ENCODE measurements at places on chromosomes 13 and 19.
A peak's percentile ranks its signal among the peaks of the same experiment; 100 is the strongest.

GRCh38 chr19:7989071-7989575 is 16.3 kb downstream of the ELAVL1 start:
- no peak for DNase-seq

DNA sequence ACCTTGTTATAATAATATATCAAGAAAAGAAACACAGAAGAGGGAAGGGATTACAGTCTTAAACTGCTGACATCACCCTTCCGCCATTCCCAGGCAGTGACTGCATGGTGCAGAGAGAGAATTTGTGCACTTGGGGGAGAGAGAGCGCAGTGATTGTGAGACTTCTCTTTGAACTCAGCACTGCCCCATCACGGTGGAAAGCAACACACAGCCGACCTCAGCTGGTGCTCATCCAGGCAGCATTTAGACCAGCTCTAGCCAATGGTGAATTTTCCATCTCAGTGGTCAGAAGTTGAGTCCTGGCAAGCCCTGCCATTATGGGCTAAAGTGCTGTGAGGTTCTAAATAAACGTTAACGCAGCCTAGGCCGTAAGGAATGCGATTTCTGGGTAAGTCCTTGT is 1681.5 kb downstream of the EFNB2 start:
- no peak for DNase-seq

GRCh38 chr13:27797228-27797624 is 4.9 kb downstream of the GSX1 start:
- no peak for DNase-seq

GRCh38 chr13:24938966-24939365 is 157.0 kb upstream of the PABPC3 start:
- no peak for DNase-seq

DNA sequence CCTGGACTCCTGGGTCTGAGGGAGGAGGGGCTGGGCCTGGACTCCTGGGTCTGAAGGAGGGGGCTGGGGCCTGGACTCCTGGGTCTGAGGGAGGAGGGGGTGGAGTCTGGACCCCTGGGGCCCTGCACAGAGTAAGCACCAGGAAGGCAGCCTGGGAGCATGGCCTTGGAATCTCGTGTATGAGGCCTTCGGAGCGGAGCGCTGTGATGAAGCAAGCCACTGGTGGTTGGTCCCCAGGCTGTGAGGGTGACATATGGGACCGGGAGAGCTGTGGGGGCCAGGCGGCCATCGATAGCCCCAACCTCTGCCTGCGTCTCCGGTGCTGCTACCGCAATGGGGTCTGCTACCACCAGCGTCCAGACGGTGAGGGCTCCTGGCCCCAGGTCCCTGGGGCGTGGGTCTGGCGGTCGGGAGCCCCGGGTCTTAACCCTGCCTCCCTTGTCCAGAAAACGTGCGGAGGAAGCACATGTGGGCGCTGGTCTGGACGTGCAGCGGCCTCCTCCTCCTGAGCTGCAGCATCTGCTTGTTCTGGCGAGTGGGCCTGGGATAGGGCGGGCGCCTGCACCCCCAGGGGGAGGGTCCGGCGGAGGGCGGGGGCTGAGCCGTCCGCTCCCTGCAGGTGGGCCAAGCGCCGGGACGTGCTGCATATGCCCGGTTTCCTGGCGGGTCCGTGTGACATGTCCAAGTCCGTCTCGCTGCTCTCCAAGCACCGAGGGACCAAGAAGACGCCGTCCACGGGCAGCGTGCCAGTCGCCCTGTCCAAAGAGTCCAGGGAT is 918 bp downstream of the TMEM190 start:
- no peak for DNase-seq

GRCh38 chr19:40390084-40390742 is at the start of gene HIPK4:
TSS of gene HIPK4 (minus strand) at chr19:40390181. CDS start at chr19:40389902, 279 bp downstream.
- DNase-seq, result no peak

DNA sequence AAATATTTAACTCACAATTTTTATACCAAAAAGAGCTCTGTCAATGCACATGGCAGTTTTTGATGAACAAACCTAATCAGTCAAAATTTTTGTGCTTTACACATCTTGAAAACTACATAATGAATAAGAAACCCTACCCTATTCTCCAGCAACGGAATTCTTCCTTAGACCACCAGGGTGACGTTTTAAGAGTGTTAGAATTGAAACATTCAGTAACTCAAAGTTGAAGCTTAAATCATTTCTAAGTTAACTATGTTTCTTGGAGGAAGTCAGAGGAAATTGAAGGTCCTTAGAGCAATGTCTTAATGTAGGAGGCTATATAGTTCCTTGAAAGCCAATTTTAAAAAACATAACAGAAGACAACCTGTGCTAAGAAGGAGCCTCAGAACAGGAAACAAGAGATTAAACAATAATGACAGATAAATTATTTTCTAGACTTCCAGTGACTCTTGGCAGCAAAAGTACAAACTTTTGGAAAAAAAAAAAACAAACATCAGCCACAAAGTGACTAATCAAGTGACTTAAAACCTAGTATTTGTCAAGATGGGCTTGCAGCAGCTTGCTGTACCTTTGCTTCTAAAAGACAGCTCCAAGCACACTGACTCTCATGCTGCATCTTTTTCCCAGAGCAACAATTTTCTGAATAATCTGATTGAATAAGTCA is 6.2 kb downstream of the SPRY2 start:
- no peak for DNase-seq

DNA sequence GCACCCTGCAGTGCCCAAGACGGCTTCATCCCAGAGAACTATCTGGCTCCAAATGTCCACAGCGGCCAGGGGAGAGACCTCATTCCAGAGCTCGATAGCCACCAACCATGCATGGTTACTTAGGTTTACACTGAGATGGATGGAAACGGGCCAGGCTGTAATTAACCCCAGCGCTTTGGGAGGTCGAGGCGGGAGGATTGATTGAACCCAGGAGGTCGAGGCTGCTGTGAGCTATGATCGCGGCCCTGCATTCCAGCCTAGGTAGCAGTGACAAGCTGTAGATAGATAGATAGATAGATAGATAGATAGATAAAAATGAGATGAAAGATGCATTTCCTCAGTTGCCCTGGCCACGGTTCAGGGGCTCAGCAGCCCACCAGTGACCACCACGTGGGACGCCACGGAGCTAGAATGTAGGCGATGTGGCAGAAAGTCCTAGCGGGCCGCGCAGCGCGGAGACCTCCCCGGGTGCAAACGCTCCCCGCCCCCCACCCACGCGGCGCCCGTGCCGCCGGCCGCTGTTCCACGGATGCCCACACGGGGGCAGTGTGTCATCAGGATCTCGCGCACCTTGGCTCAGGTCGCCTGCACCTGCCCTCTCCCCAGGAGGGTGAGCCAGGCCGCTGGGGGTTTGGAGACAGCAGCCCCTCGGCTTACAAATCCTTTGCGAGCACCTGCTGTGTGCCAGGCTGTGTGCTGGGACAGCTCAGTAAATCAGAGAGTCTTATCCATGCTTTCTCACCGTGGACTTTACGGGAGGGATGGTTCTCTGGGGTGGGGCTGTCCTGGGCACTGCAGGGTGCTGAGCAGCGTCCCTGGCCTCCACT is 13.5 kb upstream of the TLE5 start:
- peak; percentile 72 for DNase-seq

- no peak for DNase-seq
Observed at GRCh38 chr13:109154146-109154545, 524.7 kb downstream of the MYO16 start.

DNA sequence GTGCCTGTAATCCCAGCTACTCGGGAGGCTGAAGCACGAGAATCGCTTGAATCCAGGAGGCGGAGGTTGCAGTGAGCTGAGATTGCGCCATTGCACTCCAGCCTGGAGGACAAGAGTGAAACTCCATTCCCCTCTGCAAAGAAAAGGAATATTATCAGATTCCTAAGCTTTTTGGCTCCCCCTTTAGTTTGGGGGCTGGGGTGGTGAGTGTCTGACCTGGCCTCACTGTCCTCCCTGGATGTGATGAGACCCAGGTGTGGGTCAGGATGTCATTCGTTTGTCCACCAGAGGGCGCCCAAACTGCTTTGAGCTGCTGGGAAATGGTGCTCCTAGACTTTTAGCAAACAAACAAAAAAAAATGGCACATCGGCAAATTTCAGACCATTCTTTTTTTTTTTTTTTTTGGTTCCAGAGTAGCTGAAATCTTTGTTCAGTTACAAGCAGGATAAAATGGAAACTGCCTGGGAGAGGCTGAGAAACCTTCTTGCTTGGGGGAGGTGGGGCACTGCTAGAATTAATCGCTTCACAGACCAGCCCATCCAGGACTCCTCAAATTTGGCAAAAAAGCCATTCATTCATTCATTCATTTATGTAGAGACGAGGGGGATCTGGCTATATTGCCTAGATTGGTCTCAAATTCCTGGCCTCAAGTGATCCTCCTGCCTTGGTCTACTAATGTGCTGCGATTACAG is 29.4 kb downstream of the SPC24 start:
- DNase-seq, result peak; percentile 71

DNA sequence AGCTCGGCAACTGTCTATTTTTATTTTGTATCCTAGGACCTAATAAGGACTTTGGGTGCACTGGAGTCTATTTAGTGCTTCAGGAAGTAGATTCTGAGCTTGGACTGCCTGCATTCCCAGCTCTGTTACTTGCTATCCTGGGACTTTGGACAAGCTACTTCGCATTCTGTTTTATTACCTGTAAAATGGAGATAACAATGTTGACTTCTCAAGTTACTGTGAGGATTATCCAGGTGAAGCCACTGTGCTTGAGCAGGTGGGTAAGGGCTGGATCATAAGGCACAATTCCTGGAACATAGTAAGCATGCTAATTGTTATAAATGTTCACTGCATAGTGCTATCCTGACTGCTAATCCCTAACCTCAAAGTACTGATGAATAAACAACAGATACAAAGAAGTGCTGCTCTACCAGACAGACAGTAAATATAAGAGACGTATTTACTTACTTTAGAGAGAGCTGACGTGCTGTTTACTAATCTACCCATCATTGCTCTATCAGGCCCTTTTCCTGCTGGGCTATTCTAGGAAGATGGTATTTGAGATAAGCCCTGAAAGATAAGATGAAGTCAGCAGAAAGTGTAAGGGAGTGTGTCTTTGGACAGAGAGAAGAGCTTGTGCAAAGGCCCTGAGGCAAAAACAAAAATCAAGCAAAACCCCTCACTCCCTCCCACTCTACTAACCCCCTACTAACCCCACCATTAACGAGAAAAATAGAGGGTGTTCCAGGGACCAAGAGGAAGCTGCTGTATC is 50.8 kb upstream of the FLT1 start:
- DNase-seq, result no peak

GRCh38 chr13:58313219-58313618 is 681.7 kb downstream of the PCDH17 start:
- DNase-seq, result no peak

DNA sequence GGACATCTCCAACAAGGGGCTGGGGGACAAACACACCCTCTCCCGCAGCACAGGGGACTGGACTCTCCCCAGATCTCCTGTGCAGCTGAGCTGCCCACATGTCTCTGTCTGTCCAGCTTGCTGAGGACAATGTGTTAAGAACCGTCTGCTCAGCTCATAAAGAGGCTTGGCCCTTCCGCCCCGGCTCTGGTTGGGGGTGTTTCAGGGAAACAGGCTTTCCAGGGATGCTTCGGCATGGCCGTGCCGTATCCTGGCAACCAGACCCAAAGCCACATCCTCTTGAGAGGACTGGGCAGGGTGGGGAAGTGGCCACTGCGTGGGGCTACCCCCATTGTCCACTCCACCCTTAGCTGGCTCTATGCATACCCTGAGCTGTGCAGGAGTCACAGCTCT is 41.1 kb upstream of the CHST8 start:
- DNase-seq, result no peak

GRCh38 chr13:73608157-73608516 is 526.1 kb downstream of the KLF12 start:
- DNase-seq, result no peak

GRCh38 chr13:66659701-66660467 is 570.3 kb downstream of the PCDH9 start:
- DNase-seq, result no peak

GRCh38 chr19:2997720-2998119 is 20.4 kb downstream of the TLE6 start:
- no peak for DNase-seq

GRCh38 chr19:20321139-20321763 is 154.2 kb downstream of the ZNF486 start:
- DNase-seq, result no peak

DNA sequence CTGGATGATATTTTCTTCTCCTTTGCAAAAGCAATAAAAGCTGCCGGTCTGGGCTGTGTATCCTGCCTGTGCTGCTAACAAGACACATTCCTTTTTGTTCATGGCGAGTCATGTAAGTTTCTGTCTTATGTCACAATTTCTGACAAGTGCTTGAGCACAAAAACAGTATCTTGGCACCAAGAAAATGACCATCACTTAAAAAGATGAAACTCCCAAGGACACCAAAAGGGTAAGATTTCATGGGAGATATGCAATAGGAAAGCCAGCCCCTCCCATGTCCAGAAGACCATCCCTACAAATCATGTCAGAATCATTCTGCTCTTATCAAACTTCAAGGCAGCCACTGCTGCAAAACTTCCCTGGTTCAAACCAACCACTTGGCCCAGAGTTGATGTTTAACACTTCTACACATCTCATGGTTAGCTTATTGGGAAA is 375.4 kb upstream of the ZNF507 start:
- no peak for DNase-seq

DNA sequence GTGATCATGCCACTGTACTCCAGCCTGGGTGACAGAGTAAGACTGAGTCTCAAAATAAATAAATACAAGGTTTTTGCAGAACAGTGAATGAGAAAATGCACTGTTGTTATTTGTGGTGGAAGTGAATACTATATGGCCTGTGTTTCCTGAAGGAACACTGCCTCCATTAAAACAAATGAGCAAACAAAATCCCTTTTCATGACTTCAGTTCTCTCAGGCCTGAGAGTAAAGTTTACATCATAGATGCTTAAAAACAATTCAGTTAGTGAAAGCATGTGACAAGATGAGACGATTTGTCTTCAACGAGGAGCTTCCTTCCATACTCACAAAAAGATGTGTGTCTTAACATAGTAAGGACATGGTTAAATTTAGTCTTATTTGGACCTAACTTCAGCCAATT is 14.4 kb downstream of the SPINT2 start:
- no peak for DNase-seq

DNA sequence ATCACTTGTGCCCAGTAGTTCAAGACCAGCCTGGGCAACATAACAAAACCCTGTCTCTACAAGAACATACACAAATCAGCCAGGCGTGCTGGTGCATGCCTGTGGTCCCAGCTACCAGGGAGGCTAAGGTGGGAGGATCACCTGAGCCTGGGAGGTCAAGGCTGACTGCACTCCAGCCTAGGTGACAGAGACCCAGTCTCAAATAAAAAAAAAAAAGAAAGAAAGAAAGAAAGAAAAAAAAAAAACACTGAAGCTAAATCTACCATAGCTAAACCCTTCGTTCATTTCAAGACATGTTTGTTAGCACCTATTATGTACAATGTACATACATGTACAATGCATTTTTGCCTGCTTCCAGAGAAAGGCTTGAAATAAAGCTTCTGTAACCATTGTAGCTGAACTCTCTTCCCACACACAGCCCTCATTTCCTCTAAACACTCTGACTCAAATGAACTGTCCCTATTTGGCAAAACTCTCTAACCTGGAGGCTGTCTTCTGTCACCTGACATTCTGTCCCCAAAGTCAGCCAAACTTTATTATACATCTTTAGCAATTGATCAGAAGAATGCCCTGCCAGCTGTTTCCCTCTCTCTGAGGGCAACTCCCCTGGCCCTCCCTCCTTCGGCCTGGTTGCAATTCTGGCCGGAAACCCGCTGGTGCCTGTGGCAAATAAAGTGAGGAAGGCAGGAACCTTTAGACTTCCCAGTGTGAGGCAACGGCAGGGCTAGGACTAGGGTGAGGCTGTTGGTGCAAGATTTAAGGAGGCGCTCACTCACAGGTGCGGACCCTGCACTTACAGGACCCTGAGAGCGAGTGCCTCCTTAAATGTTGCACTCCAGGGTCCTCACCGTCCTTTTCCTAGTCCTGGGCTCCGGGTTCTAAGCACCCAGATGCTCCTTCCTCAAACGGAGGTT is 1.8 kb downstream of the ETHE1 start:
- DNase-seq, result peak; percentile 42

GRCh38 chr19:15222738-15223648 is 9.3 kb downstream of the EPHX3 start:
- DNase-seq, result peak; percentile 67
